ENCODE measurements at places on chromosomes 6 and 20.

DNA sequence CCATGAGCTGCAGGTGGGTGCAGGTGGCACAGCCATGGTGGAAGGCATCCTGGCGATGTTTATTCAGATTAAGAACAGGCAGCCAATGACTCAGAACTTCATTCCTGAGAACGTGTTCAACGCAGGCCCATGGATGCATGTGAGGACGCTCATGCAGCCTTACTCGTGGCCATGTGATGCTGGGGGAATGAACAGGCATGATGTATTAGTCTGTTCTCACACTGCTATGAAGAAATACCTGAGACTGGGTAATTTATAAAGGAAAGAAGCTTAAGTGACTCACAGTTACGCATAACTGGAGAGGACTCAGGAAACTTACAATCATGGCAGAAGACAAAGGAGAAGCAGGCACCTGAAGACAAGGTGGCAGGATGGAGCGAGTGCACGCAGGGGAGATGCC is 146.6 kb downstream of the RNASET2 start:
- DNase-seq = no peak

- peak; percentile 24 for DNase-seq
These were observed 71.0 kb upstream of the CD83 start for GRCh38 chr6:14046476-14047068.

GRCh38 chr6:54419885-54420284 is 111.6 kb downstream of the TINAG start:
- no peak for DNase-seq

- no peak for DNase-seq
These were observed 12.4 kb downstream of the SNX5 start for GRCh38 chr20:17956099-17956685.

GRCh38 chr6:163513003-163513402 is 98.5 kb downstream of the QKI start:
- no peak for DNase-seq

- no peak for DNase-seq
These were observed 647.9 kb upstream of the AGPAT4 start for GRCh38 chr6:161921602-161922395.

DNA sequence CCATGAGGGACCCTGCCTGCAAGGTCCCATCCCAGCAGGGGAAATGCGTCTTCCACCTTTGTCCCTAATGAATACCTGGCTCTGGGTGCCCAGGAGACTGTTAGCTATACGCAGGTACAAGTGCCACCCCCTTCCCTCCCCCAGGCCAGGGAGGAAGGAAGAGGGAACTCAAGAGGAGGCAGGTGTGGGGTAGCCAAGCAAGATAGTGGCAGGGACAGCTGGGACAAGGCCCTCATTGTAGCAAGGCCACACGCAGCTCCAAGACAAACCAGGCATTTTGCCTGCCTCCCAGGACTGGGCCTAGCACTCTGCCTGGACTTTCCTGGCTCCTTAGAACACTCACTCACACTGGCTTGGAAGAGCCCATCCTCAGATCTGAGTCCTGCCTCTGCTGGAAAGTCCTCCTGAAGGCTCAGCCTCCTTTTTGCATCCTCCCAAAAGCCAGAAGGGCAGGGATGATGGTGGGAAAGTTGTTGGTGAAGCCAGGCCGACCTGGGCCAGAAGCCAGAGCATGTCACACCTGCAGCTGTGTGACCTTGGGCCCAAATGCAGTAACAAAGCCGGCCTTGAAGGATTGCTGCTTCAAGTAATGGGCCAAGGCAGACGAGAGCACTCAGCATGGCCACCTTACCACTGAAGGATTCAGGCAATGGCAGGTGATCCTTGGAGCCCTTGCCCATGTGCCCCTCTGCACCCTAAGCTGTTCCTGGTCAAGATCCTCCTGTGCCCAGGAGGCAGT is 27.7 kb downstream of the SNPH start:
- no peak for DNase-seq

GRCh38 chr6:160714731-160715316 is 12.8 kb downstream of the PLG start:
- DNase-seq = no peak

DNA sequence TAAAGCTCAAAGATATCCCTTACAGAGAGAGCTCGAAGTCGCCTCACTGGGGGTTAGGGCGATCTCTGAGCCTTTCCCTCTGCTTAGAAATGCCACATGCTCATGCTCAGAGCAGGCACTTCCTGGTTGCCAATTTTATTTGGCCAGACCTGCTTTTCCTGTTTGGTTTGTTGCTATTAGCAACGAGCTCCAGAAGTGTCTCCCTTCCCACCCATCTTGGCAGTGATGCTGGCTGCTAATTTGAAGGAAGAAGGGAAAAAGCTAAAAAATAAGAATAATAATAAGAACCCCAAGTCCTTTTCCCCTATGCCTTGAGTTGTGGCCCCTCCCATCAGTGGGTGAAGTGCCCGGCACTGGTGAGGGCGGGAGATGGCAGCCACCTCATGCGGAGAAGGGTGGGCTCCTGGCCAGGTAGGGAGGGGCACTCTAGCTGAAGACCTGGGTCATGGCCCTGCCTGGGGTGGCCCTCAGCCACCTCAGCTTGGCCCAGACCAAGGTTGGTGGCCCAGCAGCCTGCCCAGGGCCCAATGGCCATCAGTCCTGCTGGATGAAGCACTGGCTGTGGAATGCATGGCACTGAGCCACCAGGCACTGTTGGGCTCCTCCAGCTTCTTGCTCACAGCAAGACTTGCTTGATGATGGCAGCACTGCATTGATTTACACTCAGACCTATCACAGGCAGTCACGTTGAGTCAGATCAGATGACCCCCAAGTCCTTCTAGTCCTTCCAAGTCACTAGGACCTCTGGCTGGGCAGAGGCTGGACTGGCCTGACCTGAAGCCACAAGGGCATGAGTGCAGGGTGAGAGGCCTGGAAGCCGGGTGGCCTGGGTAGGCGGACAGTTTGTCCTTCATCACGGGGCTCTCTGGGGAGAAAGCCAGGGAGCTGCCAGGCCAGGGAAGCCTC is 79.0 kb downstream of the SYNJ2 start:
- no peak for DNase-seq

GRCh38 chr6:82772851-82773717 is 292.6 kb downstream of the UBE3D start:
- no peak for DNase-seq

- DNase-seq = no peak
These were observed 65.5 kb downstream of the NRN1 start for GRCh38 chr6:5941188-5941587.

- DNase-seq = no peak
These were observed 25.9 kb downstream of the ECHDC1 start for GRCh38 chr6:127317388-127318128.

GRCh38 chr6:98900706-98901105 is 47.0 kb downstream of the FBXL4 start:
- DNase-seq = no peak

DNA sequence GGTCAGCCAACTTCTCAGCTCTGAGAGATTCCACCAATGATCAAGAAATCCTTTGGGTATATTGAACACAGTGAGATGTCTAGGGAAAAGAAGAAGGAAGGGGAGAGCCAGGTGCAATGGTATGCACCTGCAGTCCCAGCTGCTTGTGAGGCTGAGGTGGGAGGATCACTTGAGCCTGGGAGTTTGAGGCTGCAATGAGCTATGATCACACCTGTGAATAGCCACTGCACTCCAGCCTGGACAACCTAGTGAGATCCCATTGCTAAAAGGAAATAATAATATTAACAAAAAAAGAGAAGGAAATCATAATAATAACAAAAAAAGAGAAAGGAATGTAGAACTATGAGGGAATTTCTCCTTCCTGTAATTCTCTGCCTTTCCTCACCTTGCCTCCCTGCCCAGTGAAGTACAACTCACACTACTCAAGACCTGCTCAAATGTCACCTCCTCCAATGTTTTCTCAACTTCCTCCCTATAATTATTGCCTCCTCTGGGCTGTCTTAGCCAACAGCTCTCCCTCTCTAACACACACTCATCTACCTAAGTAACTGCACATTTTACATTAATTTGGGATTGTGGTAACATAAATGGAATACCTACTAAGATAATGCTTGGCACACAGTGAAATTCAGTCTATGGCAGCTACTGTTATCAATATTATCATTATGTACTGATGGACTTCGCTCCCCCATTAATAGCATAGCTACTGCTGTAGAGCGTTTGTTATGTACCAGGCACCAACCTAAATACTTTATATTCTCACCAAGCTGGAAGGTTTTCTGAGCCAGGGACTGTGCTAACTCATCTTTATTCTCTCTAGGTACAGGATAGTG is 103.6 kb downstream of the KIF13A start:
- DNase-seq = no peak

GRCh38 chr6:79947191-79948186 is at the start of gene ELOVL4:
TSS of gene ELOVL4 (minus strand) at chr6:79947553. CDS start at chr6:79947279, 274 bp downstream.
- peak; percentile 78 for DNase-seq

DNA sequence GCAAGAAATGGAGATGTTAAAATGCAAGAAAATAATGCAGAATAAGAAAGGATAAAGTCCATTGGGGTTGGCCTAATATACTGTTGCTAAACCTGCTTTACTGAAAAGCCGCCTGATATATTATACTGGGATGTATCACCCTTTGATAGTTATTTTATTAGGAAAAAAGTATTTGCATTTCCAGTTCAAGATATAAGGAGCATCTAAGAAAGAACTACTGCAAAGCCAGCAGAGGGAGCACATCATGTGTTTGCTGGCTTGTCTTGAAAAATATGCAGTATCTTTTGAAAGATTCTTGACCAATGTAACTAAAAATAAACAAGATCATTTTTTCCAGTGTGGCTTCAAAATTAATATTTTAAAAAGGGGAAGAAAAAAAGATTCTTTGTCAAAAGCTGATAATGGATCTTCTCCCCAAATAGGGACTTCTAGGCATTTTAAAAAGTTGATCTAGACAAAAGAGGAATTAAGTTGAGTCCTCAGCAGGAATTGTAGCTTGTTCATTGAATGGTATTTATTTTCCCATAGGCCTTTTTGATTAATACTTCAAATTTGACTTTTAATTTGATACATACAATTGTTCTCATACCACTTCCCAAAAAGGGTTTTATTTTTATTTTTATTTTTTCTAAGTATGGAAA is 214.9 kb downstream of the ZFAND3 start:
- no peak for DNase-seq

GRCh38 chr20:458776-459175 is 3.6 kb downstream of the TBC1D20 start:
- no peak for DNase-seq

DNA sequence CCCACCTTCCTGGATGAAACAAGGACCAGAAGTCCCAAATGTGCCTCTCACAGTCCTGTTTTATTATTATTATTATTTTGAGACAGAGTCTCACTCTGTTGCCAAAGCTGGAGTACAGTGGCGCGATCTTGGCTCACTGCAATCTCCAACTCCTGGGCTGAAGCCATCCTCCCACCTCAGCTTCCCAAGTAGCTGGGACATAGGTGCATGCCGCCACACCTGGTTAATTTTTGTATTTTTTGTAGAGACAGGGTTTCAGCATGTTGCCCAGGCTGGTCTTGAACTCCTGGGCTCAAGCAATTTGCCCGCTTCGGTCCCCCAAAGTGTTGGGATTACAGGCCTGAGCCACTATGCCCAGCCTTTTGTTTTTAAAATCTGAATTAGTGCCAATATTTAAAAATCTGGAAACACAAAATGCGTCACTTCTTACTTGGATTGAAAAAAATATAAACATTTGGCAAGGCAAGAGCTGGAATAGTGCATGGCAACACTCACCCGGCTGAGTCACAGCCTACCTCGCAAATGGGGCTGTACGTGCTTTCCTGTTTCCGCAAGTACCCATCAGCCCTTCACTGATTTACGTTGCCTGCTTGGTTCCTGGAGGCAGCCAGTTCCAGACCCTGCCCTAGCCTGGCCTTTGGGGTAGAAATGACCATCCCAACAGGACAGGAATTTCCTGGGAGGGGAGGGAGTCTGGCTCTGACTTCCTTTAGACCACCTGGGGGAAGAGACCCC is 6.3 kb downstream of the SDCBP2 start:
- no peak for DNase-seq

DNA sequence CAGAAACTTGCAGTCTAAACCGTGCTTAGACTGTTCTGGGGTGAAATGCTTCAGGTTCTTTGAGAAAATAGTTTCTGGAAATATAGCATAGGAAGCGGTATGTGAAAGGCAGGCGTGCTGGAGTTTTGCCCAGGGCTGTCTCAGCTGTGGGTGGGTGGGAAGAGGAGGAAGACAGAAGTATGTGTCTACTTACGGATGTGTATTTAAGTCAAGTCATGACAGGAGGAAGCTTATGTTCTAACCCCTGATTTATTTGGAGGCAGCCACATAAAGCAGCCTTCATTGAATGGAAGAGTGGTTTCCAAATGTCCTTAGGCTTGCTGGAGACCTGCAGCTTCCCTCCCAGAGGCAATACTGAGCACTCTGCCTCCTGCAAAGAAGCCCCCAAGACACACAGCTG is 345.8 kb upstream of the PRND start:
- no peak for DNase-seq

DNA sequence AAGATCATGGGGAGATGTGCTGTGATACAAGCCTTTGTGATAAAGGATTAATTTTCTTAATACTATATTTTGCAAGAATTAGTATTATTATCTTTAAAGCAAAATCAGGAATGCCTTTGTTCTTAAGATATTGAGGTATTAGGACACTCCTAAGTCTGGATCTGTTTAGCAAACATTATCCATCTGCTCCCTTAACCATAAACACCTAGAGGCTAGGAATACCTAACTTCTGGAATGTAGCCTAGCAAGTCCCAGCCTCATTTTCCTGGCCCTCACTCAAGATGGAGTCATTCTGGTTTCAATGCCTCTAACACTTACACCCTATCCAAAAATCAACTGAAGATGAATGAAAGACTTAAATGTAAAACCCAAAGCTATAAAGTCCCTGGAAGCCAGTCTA is 106.3 kb upstream of the GJE1 start:
- DNase-seq = no peak

GRCh38 chr6:146912730-146913685 is 291.2 kb upstream of the STXBP5 start:
- DNase-seq = no peak

DNA sequence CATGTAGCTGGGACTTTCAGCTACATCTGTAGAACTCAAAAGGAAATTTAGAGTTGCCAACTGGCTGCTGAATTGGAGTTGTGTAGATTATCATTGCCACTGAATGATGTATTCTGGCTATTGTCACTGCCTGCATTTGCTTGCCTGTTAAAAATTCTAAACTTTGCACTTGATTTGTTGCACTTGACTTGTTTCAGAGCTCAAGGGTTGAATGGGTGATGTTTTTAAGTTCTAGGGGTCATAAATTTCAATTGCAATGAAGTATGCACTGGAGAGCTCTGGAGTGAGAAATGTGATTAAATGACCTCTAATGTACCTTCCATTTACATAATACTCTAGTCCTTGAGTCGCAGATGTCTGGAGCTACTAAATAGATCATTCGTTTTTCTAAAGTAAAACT is 102.4 kb downstream of the TNFRSF21 start:
- no peak for DNase-seq

DNA sequence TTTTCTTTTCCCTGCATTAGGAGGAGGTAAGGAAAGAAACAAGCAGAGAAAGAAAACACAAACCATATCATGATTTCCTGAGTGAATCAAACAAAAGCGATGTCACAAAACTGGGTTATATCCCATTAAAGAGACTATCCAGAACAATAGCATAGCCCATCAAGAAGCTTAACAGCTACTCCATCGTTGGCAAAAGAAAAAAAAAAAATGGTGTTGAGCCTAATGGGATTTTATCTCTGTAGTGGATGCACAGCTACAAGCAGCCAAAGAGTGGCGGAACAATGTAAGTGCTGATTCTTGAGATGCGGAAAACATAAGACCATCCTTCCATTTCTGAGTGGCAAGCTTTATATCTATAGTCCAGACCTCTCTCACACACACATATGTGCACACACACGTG is 106.2 kb upstream of the NRSN1 start:
- no peak for DNase-seq

GRCh38 chr20:57943950-57944349 is 234.1 kb upstream of the PMEPA1 start:
- DNase-seq = no peak
